GM23338 (cell line): ENCODE measurements at places on chromosomes 2 and 18. TPM values are rescaled to one million over a fixed set of nuclear protein-coding genes. Genes with fewer than 3 reads are reported as not detected.

FARP2 gene
- total RNA-seq, result 22.6 and 26.8 TPM in 2 replicates

DOK6 gene
- total RNA-seq, result 0.35 and 0.42 TPM in 2 replicates

ATP8B1 gene
- 3.0 and 3.9 TPM in 2 replicates for total RNA-seq

QPCT gene
- total RNA-seq, result 13.2 and 16.5 TPM in 2 replicates

ALK gene
- 0.16 and 0.35 TPM in 2 replicates for total RNA-seq

PTH2R gene
- 0.19 and 0.38 TPM in 2 replicates for total RNA-seq

SLC40A1 gene
- 0.70 TPM in 1 of 2 replicates, not detected in the other for total RNA-seq

DSG4 gene
- not detected in 2 replicates for total RNA-seq

SIX2 gene
- total RNA-seq, result 0.31 and 0.87 TPM in 2 replicates

NAT8 gene
- not detected in 2 replicates for total RNA-seq

MFF gene
- total RNA-seq, result 107 and 112 TPM in 2 replicates

MRPS9 gene
- total RNA-seq, result 64.7 and 70.9 TPM in 2 replicates

CFAP65 gene
- 0.23 and 0.38 TPM in 2 replicates for total RNA-seq

SERPINB3 gene
- total RNA-seq, result 0.59 TPM in 1 of 2 replicates, not detected in the other

ACP1 gene
- 189 and 213 TPM in 2 replicates for total RNA-seq

CIAO1 gene
- total RNA-seq, result 87.0 and 119 TPM in 2 replicates

PLCD4 gene
- total RNA-seq, result 0.80 TPM in 1 of 2 replicates, not detected in the other

GCG gene
- not detected in 2 replicates for total RNA-seq

OXER1 gene
- total RNA-seq, result 0.31 and 0.69 TPM in 2 replicates
